ENCODE measurements at places on chromosomes 11 and 22.

GRCh38 chr11:68273026-68273738, 1.4 kb upstream of the C11orf24 start:
- DNase-seq: no peak

GRCh38 chr11:34458525-34458924, 19.8 kb downstream of the CAT start:
- DNase-seq: no peak

GRCh38 chr11:123778511-123778910, 24.2 kb upstream of the OR6X1 start:
- DNase-seq: no peak

DNA sequence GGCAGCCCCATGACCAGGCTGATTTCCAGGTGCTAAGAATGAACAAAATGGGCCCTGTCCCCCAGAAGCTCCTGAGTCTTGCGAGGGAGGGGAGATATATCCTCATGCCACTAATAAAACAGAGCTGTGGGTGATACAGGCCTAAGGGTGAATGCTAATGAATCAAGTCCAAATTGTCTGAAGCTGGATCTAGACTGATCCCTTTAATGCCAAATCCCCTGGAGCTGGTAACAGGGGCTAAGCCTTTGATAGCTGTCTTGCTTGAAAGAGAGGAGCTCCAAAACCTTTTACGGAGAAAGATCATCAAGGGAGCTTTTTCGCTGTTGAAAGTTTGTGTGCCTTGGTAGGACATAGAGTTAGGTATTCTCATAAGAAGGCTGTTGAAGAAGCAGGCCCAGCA, 79.7 kb downstream of the PPFIBP2 start:
- no peak for DNase-seq

GRCh38 chr22:17235149-17235655, 16.0 kb upstream of the ADA2 start:
- no peak for DNase-seq

DNA sequence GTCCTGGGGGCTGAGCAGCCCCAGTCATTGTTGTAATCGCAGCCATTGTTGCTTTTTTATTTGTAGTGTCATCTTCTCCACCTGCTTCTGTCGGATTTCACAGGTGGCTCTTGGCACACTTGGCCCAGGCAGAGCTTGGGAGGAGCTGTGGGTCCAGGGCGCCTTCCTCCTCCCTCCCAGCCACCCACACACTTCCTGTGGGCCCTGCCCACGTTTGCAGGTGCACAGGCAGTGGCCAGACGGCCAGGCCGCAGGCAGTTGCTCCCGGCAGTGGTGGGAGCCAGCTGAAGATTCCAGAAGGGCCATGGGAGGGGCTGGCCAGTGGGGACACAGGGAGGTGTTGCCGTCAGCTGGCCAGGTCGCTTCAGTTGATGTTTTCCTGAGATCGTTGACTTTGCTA, 1191.9 kb downstream of the BRD1 start:
- no peak for DNase-seq
